ENCODE measurements at places on chromosomes 1 and 21. TPM values are rescaled to one million over a fixed set of nuclear protein-coding genes. Genes with fewer than 3 reads are reported as not detected.

DNA sequence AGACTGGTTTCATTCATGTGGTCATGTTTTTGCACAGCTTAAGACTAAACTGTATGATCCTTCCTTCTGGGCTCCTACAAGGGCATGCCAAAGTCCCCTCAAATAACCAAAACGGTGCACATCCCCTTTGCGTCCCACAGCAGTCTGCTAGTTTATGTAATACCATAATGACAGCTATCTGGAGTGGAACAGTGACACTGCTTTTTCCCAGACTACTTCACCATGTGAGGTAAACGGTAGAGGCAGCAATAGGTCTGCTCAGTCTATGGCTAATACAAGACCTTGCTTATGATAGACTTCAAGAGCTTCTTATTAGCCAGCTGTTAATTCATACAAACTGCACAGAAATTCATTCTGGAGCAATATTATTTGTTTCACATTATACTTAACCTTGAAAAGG, 395.5 kb downstream of the SMYD3 start:
- no peak for DNase-seq

DNA sequence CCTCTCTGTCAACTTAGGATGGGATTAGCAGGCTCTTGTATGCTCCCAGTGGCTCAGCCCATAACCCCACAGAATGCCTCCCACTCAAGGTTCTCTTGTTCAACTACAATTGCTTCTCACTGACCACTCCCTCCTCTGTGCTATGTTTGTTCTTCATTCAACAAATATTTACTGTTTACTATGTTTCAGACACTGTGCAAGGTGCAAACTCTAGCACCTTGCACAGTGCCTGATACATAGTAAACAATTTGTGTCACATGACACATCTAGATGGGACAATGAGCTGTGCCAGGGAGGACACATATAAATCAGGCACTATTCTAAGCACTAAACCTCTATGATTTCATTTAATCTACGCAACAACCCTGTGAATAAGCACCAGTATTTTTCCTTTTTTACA, 15.4 kb downstream of the ATP1A2 start:
- DNase-seq, result no peak

GRCh38 chr1:44832056-44832705, 10.9 kb downstream of the PTCH2 start:
- DNase-seq, result no peak

DNA sequence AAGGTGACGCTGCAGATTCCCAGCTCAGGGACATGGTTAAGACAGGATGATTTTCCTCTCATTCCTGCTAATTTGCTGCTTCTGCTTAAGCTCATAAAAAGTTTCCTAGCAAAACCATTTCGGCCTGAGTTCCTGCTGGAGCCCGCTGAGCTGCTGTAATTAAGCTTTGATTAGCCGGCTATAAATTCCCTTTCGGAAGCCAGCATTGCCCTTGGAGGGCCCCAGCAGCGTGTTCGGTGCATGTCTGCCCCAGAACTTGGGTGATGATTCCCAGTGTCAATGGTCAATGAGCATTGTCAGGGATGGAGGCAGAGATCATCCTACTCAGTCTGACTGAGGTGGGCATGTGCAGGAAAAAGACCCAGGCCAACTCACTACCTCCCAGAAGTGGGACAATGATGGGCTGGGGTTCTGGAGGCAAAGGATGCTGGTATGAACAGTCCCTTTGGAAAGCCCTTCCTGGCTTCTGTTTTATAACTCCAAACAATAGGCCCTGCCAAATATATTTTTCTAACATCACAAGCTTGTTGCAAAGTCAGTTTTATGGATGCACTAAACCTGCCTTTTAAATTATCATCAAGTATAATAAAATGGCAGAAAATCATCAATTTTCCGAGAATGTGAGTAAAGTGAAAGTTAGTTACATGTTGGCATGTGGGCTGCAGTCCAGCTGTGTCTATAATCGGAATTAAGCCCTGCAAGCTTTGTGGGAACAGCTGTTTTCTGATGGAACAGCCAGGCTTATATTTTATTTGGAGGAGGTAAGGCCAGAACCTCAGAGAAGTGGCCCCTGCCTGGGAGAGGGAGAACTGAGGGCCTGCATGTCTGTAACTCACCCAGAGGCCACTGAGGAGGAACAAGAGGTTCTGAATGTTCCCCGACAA, 257.1 kb downstream of the GRIK3 start:
- no peak for DNase-seq

The ARHGEF19 gene
- total RNA-seq, result 4.8 TPM

DNA sequence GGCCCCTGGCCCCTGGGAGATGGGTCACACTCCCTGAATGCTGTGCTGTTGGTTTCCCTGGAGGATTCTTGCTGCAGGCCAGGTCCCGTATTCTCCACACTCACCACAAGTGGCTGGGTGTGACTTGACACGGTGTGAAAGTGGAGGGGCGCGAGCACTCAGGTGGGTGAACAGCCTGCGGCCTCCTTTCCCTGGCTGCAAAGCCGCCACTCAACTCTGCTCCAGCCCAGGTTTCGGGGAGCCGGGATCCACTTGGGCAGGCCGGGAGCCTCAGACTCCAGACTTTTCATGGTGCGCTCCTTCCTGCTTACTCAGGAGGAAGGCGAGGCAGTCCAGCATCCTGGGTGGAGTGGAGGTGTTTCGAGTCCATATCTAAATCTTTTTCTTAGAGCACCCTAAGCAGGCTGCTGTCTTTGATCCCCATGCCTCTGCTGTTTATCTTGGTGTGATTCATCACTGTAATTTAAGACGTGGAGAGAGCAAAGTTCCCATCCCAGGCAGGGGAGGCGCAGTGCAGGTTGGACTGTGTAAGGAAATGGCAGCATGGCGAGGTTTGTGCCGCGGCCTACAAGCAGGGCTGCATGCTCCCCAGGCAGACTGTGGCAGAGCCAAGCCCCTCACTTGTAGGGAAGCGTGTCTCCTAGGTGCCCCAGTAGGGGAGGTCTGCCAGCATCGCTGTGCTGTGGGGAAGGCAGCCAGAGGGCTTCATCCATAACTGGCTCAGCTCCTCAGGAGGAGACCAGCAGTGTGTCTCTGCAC, 29.6 kb downstream of the VANGL1 start:
- no peak for DNase-seq

The C8A gene
- total RNA-seq, result not detected

DNA sequence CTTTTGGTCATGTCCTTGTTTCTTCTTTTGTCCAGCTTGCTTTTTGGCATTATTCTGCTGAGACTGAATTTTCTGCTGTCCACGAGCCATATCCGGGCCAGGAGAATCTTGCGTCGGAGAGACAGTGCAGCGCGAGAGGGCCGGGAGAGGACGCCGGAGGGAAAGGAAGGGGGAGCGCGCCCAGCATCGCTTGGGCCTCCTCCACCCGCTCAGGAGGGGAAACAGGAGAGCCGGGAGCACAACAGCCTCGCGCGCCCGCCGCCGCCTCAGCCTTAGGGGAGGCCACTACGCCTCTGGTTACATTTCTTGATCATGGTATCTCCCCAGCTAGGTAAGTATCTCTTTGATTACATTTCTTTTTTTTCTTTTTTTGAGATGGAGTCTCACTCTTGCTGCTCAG, 7.4 kb upstream of the DEGS1 start:
- no peak for DNase-seq

The EEIG2 gene
- total RNA-seq, result 6.1 TPM

The CELA3B gene
- not detected for total RNA-seq

GRCh38 chr1:86104606-86105532, 51.7 kb downstream of the COL24A1 start:
- DNase-seq, result no peak

The VANGL2 gene
- total RNA-seq, result 8.1 TPM

DNA sequence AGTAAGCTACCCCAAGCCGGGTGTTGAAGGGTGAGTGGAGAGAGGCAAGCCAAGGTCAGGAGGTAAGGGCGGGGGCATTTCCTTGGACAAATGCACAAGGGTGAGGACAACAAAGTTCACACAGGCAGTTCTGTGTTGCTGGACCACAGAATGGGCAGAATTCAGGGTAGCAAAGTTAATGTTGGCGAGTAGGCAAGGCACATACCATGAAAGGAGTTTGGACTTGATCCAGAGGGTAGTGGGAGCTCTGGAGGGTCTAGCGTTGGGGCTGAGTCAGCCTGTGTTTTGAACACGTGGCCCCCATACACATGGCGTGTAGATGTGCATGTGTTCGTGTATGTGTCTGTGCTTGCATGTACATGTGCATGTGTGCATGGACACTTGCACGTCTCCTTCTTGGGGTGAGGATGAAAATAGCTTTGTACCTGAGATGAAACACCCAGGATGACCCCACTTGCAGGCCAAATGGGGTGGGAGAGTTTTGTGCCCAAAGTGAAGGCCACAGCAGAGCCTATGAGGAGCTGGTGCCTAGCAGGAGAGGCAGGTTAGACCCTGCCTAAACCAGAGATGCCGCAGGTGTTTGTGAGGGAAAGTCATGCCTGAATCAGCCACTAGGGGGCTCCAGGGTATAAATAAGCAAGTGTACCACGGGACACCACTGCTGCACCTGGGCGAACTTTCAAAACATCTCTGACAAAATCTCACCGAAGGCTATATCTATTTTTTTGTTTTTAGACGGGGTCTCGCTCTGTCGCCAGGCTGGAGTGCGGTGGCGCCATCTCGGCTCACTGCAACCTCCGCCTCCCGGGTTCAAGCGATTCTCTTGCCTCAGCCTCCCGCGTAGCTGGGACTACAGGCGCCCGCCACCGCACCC, 21.8 kb downstream of the SLC27A3 start:
- DNase-seq, result peak; percentile 90

Data from right atrium auricular region (tissue), 2 donors.